Tibial nerve (tissue), 4 donors: ENCODE measurements at places on chromosomes 1 and 21. TPM values are rescaled to one million over a fixed set of nuclear protein-coding genes. Genes with fewer than 3 reads are reported as not detected.

- H3K36me3 ChIP-seq = no peaks in the 10 kb centered on the region
- no peak overlapping the region for H3K27ac ChIP-seq
- no peaks in the 10 kb centered on the region for H3K4me1 ChIP-seq
- H3K27me3 ChIP-seq = peaks cover 3% of the 10 kb centered on the region
These were observed 6.2 kb downstream of the INAVA start for GRCh38 chr1:200900877-200901276.

DNA sequence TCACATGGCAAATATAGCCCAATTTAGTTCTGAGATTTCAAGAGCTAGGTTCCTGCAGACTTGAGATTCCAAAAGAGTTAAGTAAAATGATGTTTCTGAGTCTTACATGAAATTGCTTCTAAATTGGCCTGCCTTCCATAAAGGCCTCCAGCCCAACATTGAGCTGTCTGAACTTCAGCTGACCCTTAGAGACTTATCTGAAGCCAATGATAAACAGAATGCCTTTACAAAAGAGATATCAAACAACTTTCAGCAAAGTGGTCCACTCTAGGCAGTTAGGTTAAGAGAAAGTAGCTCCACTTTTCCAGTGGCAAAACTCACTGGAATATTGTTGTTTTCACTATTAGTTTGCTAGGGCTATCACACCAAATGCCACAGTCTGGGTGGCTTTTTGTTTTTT lies 6.3 kb upstream of the RC3H1 start:
- no peak for DNase-seq
- no peak overlapping the region for H3K4me3 ChIP-seq
- H3K27ac ChIP-seq = no peak overlapping the region

The S100A5 gene
- total RNA-seq = not detected

GRCh38 chr1:38607526-38607925 lies 252.0 kb downstream of the RRAGC start:
- no peak for DNase-seq
- no peaks in the 10 kb centered on the region for H3K4me1 ChIP-seq
- no peaks in the 10 kb centered on the region for H3K27me3 ChIP-seq
- no peak overlapping the region for H3K27ac ChIP-seq
- H3K4me3 ChIP-seq = no peak overlapping the region

- no peak overlapping the region for H3K4me3 ChIP-seq
- H3K36me3 ChIP-seq = no peaks in the 10 kb centered on the region
These were observed 51.7 kb upstream of the AJAP1 start for GRCh38 chr1:4602462-4603294.

GRCh38 chr1:220453371-220453770 lies 74.6 kb upstream of the MARK1 start:
- no peak overlapping the region for H3K4me3 ChIP-seq
- H3K27ac ChIP-seq = no peak overlapping the region
- H3K27me3 ChIP-seq = no peaks in the 10 kb centered on the region
- H3K36me3 ChIP-seq = no peaks in the 10 kb centered on the region
- no peak for DNase-seq
- peaks cover 8% of the 10 kb centered on the region for H3K4me1 ChIP-seq

The TRIM67 gene
- total RNA-seq = 0.30 TPM

DNA sequence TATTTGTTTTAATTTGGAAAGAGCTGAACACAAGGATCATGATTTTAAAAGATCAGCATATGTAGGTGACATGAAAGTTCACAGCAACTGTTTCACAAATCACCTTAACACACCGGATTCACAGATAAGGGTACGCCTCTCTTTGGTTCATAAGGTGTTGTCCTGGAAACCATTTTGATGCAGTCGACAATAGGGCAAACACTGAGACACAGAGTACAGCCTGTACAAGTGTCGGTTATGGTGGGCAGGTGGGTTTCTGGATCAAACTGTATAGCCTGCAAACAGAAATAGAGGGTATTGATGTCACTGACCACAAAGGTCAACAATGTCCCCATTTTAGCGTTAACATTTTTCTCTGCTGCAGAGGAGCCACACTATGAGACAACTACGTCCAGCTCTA lies 357.3 kb downstream of the PTBP2 start:
- no peak overlapping the region for H3K27ac ChIP-seq
- H3K4me1 ChIP-seq = no peaks in the 10 kb centered on the region
- H3K4me3 ChIP-seq = no peak overlapping the region
- H3K36me3 ChIP-seq = peaks cover 13% of the 10 kb centered on the region
- no peaks in the 10 kb centered on the region for H3K27me3 ChIP-seq

The IVL gene
- not detected for total RNA-seq

- DNase-seq = no peak
- H3K4me1 ChIP-seq = peaks cover 68% of the 10 kb centered on the region
- no peaks in the 10 kb centered on the region for H3K27me3 ChIP-seq
- H3K27ac ChIP-seq = peak overlapping the region; percentile 29
These were observed 85.5 kb downstream of the CLIC4 start for GRCh38 chr1:24830680-24831272.

- no peak overlapping the region for H3K4me3 ChIP-seq
- H3K27ac ChIP-seq = no peak overlapping the region
- peaks cover 20% of the 10 kb centered on the region for H3K36me3 ChIP-seq
- DNase-seq = no peak
- H3K27me3 ChIP-seq = no peaks in the 10 kb centered on the region
These were observed 37.6 kb downstream of the DUSP10 start for GRCh38 chr1:221704306-221704705.

GRCh38 chr1:70458131-70458530 lies 47.1 kb downstream of the CTH start:
- no peaks in the 10 kb centered on the region for H3K36me3 ChIP-seq
- H3K4me3 ChIP-seq = no peak overlapping the region
- H3K27me3 ChIP-seq = no peaks in the 10 kb centered on the region
- H3K4me1 ChIP-seq = no peaks in the 10 kb centered on the region

GRCh38 chr1:15681349-15682292 lies 2.5 kb upstream of the PLEKHM2 start:
- no peaks in the 10 kb centered on the region for H3K36me3 ChIP-seq
- DNase-seq = no peak
- no peaks in the 10 kb centered on the region for H3K4me1 ChIP-seq

- H3K36me3 ChIP-seq = no peaks in the 10 kb centered on the region
- peak; percentile 74 for DNase-seq
- H3K4me1 ChIP-seq = peaks cover 48% of the 10 kb centered on the region
- peak overlapping the region; percentile 84 for H3K27ac ChIP-seq
- no peak overlapping the region for H3K4me3 ChIP-seq
- H3K27me3 ChIP-seq = no peaks in the 10 kb centered on the region
These were observed 9.7 kb upstream of the PRELP start for GRCh38 chr1:203465948-203466347.
